ENCODE measurements at places on chromosomes 1 and 21. TPM values are rescaled to one million over a fixed set of nuclear protein-coding genes. Genes with fewer than 3 reads are reported as not detected.

DNA sequence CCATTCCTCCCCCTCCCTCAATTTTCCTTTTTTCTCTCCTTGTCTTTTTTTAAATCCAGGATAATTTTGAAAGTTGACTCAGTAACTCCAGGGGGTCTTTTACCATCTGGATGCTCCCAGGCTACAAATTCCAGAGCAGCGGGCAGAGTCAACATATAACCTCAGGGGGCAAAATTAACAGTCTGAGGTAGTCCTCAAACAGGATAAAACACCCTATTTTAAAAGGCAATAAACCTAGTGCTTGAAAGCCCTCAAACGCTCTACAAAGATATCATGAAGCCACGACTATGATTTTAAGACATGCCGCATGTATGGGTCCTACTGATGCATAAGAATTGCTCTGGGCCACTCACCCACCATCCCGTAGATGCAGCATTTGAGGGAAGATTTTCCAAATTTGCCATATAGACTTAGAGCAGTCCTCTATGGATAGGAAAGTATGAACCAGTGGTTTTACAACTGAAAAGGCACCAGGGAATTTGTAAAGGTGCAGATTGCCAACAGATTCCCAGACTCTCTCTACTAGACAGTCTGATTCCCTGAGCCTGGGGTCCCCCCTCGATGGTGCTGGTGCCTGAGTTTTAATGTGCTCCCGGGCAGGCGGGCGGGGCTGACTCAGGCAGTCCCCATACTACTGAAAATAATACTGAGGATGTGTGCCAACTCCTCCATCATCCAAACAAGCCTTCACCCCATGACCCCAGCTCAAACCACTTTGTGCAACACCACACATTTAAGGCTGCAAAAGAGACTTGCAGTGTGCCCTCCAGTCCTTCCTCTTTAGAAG, 37.2 kb downstream of the PTPN14 start:
- DNase-seq = no peak

DNA sequence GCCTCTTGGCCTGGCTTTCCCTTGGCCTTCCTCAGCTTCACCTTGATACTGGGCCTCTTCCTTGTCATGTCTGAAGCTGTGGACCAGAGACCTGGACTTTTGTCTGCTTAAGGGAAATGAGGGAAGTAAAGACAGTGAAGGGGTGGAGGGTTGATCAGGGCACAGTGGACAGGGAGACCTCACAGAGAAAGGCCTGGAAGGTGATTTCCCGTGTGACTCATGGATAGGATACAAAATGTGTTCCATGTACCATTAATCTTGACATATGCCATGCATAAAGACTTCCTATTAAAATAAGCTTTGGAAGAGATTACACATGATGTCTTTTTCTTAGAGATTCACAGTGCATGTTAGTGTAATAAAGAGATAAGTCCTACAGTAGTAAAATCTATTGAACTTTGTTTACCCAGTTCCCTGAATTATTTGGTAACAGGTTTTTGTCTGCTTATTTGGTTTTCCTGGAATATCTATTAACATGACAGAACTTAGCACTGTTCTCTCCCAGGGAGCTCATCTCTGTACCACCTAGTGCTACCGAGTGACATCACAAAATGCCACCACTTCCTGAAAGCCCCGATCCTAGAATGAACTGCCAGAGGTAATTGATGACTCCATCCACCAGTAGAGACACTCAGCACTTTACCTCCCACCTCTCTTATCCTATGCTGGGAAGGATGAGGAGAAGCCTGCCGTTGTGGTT, 22.2 kb downstream of the UBE2T start:
- no peak for DNase-seq

GRCh38 chr1:185200889-185201288, 43.9 kb downstream of the SWT1 start:
- no peak for DNase-seq

GRCh38 chr1:193070386-193070753, 11.0 kb downstream of the RO60 start:
- no peak for DNase-seq

- no peak for DNase-seq
Measured at GRCh38 chr1:89908672-89909436, 86.1 kb upstream of the ZNF326 start.

DNA sequence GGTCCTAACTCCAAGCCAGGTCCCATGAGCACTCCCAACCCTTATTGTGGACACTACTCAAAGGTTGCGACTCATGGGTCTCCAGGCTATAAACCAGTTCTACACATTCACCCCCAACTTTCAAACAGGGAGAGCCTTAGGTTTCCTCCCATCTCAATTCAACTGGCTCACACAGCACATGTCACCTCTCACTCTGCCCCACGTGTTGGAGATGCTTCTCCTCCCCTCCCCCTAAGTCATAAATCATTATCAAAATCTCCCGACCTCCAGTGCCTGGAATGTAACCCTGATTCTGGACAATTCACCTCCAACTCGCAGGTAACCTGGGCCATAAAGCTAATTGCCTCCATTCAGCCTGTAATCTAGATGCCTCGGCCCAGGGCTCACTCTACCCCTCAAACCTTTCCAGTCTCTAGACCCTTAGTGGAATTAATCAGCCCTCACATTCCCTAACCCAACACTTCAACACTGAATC, 595 bp downstream of the AK2 start:
- no peak for DNase-seq

DNA sequence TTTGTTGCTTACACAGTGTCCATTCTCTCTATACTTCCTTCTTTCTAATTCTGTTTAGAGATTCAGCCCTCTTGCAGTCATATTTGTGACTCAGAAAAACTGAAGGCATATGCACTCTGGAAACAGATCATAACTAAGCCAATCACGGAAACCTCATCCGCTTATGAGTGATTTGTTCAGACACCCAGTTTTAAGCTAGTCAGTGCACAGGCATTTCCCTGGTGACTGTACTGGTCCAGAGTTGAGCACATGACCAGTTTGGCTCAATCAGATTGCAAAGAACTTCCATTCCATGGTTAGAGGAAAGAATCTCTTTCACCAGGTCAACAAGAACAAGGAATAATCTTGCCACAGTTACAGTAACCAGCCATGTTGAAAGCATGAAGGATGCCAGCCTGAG, 69.2 kb upstream of the SGIP1 start:
- no peak for DNase-seq

GRCh38 chr1:12619792-12620487, 1.9 kb upstream of the DHRS3 start:
- DNase-seq = peak; percentile 88

DNA sequence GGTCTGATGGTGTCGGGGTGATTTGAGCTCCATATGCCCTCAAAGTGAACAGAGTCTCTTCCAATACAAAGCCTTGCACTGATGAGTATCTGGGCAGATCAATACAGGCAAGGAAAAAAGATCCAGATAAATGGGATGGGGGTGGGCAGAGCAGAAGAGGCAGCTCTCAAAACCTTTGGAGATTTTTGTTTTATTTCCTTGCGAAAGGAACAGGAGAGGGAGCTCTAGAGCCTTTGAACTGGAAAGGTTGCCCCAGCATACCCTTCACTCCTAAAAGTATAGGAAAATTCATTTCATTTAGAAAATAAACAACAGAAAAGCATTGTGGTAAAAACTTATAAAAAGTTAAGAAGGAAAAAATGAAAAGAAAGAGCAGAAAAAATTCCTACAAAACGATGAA, 31.4 kb upstream of the OLIG2 start:
- no peak for DNase-seq

DNA sequence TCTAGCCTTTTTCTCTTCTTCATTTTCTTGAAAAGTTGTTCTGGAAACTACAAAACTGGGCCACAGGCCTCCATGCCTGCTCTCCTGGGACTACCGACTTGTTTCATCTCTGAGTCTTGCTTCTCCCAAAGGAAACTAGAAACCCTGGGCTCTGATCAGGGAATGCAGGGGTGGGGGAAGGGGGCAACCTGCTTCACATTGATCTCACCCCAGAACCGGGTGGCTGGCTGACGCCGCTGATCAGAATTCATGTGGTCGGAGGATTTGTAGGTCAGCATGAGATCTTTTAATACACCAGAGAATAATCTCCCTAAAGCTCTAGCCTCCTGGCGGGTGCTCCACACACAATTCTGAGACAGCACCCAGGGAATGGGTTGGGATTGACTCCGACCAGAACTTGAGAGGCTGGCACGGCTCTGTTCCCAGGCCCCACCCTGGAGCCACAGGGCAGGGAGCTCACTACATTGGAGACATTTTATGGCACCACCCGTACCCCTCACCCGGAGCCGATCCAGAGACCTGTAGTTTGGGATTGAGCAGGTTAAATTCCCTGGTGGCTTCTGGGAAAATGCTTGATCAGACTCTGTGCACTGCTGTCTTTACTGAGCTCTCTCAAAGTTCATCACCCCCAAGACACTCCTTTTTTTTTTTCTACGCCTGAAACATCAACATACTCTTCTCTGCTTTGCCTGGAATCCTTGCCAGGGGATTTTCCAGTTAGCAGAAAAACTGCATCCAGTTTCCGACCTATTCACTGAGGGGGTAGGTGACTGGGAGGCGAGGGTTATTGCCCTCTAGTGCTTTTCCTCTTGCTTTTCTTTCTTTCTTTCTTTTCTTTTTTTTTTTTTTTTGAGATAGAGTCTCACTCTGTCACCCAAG, 12.2 kb upstream of the ARHGEF10L start:
- DNase-seq = no peak

DNA sequence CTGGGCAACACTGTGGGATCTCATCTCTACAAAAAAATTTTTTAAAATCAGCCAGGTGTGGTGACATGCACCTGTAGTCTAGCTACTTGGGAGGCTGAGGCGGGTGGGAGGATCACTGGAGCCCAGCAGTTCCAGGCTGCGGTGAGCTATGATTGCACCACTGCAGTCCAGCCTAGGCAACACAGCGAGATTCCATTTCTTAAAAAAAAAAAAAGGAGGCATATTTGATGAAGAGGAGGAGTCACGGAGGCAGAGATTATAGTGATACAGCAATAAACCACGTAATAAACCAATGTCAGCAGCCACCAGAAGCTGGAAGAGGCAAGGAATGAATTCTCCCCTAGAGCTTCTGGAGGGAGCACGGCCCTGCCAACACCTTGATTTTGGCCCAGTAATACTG, 4.0 kb downstream of the LIX1L start:
- DNase-seq = no peak

DNA sequence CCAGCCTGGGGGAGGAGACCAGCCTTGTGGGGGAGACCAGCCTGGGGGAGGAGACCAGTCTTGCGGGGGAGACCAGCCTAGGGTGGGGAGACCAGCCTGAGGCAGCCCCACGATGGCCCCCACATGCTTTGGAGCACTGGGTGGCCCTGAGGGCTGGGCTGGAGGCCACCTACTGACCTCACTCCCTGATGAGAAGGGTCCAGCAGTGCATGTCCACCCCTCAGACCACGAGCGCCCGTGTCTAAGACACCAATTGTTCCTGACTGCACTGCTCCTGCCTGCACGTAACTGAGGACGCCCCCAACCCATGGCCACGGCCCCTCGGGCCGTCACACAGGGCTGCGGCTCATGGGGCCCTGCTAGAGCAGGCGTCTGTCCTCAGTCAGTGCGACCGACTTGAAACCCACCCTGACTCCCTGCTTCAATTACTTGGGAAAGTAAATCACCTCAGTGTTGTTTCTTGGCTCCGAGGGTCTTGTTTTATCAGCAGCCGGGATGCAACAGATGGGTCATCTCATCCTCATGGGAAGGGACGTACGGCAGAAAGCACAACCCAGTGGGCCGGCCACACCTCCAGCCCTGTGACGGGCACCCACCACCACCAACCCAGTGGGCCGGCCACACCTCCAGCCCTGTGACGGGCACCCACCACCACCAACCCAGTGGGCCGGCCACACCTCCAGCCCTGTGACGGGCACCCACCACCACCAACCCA, at the start of gene SPATC1L:
Gene SPATC1L (minus strand): TSS at position 550 of the 715 bp plus-strand sequence. CDS start 1,643 bp downstream, outside the sequence.
- DNase-seq = peak; percentile 69

DNA sequence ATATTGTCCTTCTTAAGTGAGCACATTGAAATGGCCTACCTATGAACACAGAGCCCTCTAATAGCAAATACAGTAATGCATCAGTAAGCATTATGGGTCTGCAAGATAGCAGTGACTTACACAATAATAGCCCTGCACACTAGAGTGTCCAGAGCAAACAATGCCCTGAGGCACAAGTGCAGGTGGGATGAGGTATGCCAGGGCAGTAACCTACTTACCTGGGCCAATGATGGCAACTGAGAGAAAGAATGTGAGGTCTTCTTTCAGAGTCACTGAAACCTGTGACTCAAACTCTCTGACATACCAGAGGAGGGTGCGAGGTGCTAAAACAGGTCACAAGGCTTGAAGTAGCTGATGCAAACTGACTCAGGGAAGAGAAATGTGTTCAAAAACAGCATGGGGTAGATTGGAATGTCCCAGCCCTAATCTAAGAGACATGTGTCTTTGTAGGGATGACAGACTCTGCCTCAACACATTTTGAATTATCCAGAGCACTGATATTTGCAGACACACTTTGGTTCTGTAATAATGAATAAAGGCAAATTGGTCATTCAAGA, 168.5 kb upstream of the RUNX1 start:
- no peak for DNase-seq

- no peak for DNase-seq
Measured at GRCh38 chr1:6179564-6180175, 451 bp downstream of the CHD5 start.

- no peak for DNase-seq
Measured at GRCh38 chr1:83725735-83726360, 273.1 kb downstream of the TTLL7 start.

GRCh38 chr21:36946949-36947356, 19.5 kb downstream of the HLCS start:
- no peak for DNase-seq

DNA sequence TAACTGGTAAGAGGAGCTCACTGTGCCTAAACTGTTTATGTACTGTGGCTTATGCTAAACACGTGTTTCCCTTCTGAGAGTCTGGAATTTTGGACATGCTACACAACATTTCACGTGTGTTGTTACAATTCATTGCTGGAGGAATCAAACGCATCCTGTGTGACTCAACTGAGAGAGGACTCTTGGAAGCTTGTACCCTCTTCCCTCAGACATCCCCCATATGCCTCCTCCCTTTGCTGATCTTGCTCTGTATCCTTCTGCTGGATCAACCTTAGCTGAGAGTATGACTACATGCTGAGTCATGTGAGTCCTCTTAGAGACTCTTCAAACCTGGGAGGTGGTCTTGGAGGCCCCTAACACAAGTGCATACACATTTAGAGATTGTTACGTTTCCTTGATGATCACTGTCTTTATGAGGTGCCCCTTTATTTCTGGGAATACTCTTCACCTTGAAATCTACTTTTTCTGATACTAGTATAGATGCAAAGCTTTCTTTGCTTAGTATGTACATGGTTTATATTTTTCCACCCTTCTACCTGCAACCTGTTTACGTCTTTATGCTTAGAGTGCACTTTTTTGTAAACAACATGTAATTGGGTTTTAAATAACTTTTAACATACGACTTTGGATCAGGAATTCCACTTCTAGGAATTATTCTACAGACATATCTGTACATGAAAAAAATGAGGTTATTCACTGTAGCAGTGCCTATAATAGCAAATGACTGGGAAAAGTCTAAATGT, 8.7 kb downstream of the NPHP4 start:
- no peak for DNase-seq

- DNase-seq = no peak
Measured at GRCh38 chr1:55927702-55928290, 651.6 kb downstream of the PLPP3 start.

Gene COL9A2
- 4.2 TPM for total RNA-seq

Gene S100A1
- 2.0 TPM for total RNA-seq

Gene GBP6
- not detected for total RNA-seq

Gene DNAJC28
- 2.6 TPM for total RNA-seq

Measured in WTC11 (cell line).